ENCODE measurements at places on chromosomes 3 and 15.

DNA sequence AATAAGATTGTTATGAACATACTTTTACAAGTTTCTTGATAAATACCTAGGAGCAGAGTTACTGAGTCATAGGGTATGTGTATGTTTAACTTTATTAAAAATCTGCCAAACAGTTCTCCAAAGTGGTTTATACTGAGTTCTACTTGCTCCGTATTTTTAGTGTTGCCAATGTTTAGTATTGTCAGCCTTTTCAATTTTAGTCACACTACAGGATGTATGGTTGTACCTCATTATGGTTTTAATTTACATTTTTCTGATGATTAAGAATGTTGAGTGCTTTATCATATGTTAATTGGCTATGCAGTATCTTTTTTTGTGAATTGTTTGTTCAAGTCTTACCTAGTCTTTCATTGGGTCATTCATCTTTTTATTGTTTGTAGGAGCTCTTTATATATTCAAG lies 4.3 kb downstream of the TMOD3 start:
- DNase-seq = no peak

DNA sequence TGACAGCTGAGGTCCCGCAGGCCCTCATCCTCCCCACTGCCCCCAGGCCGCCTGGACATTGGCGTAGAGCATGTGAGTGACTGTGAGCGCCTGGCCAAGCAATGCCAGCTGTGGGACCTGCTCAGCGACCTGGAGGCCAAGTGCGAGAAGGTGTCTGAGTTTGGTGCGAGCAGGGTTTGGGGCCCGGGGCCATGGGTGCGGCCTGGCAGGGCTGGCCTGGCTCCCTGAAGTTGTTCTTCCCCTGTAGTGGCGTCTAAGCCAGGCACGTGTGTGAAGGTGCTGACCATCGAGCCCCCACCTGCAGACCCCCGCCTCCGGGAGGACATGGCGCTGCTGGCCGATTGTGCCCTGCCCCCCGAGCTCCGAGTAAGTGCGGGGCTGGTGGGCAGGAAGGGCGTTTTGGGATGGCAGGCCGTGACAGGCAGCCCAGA lies 4.2 kb downstream of the ABTB1 start:
- no peak for DNase-seq

DNA sequence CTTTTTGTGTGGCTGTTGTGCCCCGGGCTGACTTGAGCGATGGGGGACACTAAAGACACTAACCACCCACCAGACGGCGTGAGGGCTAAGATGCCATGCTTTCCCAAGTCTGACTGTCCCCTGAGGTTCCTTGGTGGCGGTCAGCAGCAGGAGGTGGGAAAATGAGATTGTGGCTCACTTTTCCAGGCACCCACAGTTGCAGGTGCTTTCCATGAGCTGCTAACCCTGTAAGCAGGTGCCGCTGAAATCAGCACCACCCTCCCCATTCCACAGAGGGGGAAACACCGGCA lies 17.7 kb downstream of the PRR23E start:
- DNase-seq = no peak

DNA sequence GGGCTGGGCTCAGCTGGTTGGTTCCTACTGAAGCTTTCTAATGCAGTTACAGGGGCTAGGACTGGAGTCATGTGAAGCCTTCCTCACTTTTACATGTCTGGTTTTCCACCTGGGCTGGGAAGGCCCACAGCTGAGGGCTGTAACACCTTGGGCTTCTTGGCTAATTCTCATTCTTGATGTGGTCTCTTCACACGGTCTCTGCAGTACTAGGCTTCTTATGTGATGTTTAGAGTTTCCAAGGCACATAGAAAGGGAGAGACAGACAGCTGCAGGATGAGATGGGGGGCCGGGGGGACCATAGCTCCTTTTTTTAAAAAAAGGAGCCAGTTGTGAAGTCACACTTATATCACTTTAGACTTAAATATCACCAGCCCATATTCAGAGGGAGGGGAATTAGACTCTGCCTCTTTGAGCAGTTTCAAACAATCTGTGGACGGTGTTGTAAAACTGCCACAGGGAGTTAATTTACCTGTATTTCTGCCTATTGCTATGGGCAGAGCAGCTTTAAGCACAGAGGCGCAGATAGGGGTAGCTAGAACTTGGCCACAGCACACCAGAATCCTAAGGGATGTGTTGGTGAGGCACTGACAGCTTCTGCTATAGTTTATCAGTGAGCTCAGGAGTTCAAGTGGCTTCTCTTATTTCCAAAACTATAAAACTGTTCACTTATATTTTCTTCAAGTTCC lies 46.7 kb downstream of the NKIRAS1 start:
- no peak for DNase-seq

- no peak for DNase-seq
Measured at GRCh38 chr15:80251428-80252120, 439 bp downstream of the CTXND1 start.

DNA sequence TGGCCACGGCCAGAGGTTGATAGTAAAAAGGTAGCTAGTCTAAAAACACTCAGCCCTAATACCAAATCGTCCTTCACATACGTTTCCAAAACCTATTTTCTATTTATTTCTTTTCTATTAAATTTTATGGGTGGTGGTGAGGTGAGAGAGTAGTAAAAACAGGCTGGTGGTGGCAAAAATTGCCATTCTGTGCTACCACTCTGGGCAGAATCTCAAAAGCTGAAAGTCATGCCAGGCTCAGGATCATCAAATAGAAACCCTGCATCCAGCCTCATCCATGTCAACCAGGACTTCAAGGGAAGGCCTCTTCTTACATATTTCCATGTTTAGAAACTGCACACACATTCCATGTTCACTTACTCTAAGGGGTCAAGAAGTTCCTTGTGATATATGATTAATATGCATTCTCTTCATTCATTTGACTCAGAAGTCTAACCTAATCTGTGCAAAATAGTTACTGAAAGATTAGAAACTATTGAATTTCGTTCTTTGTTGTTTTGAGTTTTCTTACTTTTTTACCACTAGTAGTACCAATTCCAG lies 153.1 kb downstream of the TNIK start:
- DNase-seq = no peak

GRCh38 chr3:37163262-37164015 lies 10.9 kb downstream of the LRRFIP2 start:
- DNase-seq = no peak

DNA sequence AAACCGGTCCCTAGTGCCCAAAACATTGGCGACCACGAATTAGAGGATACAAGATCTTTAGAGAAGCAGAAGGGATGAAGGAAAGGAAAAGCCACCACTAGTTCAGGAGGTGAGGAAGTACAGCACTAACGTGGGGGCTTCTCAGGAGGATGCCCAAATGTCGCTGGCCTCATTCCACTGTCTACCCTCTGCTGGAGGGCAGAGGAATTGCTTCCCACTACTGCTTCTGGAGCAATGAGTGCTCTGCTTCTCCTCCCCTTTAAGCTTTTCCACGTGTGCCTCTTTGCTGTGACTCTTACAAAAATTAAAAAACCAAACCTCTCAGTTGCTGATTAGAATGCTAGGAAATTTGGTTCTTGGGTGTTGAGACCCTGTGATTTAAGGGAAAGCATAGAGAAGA lies 281.3 kb downstream of the CLSTN2 start:
- DNase-seq = no peak

DNA sequence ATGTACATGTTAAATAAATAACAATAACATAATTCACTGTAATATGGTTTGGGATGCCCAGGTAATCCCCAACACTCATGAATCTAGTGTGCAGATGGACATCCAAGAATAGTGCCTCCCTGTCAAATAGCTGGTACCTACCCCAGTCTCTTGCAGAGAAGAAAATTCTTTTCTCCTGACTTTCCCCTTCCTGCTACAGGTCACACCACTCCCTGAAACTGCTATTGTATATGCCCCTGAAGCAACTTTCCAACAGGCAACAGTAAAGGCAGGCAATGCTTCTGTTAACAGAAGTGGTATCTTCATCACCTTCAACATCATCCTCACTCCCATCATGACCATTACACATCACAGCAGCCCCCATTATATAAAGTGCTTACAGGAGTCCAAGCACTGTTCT lies 431.6 kb downstream of the MAGI1 start:
- no peak for DNase-seq

DNA sequence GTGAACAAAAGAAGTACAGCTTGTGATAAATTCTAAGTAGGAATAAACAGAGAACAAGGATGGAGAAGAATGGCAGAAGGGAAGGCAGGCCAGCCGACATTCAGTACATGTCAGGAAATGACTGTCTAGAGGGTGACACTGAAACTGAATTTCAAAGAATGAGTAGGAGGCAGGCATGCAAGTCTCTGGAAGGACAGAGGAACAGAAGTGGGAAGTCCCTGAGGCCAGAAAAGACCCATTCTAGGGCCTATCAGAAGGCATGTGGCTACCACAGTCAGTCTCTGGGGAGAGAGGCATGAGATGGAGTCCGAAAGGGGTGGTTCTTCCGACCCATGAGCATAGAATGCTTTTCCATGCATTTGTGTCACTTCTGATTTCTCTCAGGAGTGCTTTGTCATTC lies 243.5 kb upstream of the UBE2E2 start:
- DNase-seq = no peak

DNA sequence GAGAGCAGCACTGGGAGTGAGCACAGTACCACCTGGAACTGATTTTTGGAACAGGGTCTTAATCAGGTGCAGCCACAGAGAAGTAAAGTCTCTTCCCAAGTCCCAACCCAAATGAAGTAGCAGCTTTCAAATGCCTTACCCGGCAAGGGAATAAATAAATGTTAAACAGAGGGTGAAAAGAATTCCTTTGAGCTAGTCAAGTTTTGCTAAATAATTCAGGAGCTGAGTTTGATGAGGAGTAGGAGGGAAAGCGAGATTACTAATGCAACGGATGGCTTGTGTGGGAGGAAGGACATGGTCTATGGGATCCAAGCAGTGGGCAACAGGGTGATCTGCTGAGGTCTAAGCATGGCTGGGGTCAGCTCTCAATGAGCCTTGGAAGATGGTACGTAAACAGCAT lies 204.5 kb upstream of the ST8SIA2 start:
- DNase-seq = no peak

DNA sequence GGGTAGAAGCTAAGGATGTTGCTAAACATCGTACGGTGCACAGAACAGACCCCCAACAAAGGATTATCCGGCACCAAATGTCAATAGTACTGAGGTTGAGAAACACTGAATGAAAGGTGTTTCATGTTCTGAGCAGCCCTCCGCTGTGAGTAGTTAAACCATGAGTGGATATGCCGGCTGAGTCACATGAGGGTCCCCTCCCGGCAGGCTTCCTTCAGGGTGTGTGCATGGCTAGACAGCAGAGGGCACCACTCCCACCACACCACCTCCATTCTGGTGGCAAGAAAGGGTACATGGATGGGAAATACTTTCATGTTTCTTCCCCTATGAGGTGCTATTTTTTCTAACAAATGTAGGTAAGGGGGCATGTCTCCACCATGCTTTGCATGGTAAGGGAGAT lies 128.3 kb upstream of the SEMA6D start:
- no peak for DNase-seq

DNA sequence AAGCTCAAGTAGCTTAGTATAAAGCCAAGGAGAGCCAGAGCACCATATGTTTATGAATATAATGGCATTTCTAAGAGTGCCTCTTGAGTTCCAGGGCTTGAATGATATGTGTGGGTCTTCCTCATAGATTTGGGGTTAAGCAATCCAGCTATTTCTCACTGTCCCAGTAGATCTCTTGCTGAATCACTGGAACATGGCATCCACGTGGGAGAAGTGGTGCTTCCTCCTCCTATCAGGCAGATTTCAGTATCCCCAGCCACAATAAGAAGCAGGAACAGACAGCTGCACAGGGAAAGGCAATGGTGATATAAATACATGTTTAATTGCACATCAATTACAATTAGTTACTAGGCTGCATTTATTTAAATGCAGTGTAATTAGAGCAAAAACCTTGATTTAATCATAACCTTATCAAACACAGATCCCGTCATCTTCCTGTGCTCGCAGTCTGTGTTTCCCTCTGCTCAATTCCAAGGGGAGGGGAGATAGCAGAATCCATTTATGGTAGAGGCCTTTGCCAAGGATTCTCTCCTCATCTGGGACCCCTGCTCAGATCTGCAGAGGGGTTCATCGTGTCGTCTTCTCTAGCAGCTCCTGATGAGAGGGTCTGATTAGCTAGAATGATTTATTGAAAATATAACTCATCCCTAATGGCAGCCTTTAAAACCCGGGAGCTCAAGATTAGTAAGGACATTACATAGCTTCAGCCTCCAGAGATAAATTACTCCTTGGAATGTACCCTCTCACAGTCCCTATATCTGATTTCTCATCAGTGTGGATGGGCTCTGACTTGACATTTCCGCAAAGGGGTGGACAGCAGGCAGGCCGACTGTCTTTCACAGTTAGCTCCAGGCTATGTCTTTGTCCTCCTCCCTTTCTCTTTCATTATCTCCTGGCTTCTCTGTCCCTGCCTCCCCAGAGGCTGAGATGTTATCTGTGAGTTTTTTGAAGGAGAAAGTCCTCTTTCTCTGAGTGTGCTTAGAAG lies 775.9 kb downstream of the AGBL1 start:
- DNase-seq = no peak

DNA sequence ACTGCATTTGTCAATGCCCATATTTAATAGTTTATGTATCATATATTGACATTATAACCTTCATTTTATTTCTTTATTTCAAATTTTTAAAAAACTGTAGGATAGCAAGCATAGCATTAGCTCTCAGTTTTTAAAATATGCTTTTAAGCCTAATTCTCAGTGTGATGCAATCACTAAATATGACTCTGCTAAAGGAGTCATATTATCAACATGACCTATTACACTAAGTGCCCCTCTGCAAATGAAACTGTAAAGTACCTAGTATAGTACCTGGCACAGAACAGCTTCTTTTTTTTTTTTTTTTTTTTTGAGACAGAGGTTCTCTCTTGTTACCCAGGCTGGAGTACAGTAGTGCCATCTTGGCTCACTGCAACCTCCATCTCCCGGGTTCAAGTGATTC lies 179.4 kb upstream of the CGNL1 start:
- DNase-seq = no peak

- DNase-seq = no peak
Measured at GRCh38 chr3:5314897-5315296, 127.4 kb downstream of the EDEM1 start.

DNA sequence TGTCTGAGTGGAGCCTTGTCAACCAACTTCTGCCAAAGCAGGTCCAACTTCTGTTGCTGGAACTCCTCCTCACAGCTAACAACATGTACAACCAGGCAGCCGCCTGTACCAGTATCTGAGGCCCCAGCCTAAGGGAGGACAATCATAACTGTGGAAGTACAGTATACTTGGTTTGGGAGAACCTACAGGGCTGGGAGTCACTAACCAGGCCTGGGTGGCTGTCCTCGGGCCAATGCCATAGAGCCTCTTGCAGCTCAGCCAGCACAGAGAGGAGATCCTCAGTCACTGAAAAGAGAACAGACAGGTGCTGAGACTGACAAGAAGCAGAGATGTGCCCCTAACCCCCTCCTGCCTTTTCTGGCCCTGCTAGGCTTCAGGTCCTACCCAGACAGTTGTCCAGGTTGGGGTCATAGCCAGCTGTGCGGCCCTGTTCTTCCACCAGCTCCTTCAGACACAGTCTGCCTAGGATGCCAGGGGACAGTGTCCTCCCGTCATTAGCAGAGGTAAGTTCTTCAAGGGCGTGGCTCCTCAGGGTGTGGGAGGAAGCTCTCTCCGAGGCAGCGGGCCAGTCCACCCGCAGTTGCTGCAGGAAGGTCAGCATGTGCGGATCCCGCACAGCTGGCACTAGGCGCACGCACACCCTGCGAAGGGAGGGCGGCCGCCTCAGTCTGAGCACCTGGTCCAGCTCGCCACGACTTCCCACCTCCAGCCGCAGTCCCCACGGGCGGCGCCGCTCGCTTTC lies 980 bp downstream of the DALRD3 start:
- no peak for DNase-seq
